Stimulated activated naive CD4-positive, alpha-beta T cell (primary cell): ENCODE measurements at places on chromosomes 1 and 21.

- no peak for DNase-seq
Observed at GRCh38 chr1:169053196-169053595, 53.3 kb upstream of the ATP1B1 start.

DNA sequence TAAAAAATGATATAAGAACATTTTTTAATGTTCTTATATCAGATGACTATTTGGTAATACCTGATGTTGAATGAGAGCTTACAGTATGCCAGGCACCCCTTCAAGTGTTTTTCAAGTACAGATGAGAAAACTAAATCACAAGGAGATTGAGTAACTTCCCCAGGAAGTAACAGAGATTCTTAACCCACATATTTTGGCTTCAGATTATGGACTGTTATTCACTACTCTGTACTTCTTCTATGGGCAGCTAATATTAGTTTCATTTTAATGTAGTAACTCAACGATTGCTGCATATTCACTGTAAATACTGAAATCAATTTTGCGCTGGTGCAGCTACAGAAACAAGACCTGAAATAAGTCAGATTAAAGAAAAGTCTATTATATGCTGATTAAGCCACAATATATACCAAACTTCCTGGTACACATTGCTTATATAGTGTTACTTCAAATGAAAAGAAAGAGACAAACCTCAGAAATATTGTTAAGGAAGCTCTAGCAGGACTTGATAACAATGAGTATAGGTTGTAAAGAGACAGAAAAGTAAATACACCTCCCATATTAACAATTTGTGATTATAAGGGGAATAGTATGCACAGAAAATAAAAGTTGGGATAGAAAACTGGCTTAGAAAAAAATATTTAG lies 19.7 kb downstream of the DPYD start:
- DNase-seq = no peak

GRCh38 chr1:118266436-118266835 lies 81.4 kb upstream of the SPAG17 start:
- no peak for DNase-seq

- no peak for DNase-seq
Observed at GRCh38 chr1:216566641-216567205, 143.5 kb upstream of the USH2A start.

DNA sequence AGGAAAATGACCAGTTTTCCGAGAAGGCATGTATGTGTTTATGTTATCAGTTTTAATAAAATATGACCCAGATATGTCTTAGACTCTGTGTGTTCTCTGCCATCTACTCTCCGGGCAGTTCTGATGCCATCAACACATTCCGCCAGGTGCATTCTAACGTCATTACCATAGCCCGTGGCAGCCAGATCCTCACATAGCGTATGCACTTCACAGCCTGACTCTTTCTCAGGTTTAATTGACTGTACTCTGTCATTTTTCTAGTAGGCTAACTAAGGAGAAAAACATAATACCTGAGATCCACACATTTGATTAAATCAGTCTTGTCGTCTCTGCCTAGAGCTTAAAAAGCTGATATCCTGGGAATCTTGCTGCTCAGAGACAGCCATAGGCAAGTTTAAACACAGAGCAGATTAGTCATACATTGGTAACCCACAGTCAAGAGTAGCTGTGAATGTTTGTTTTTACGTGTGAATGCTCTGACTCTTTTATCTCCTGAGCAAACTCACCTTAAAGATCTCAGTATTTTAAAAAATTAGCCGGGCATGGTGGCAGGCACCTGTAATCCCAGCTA lies 175.9 kb downstream of the GREM2 start:
- no peak for DNase-seq

GRCh38 chr1:41666981-41667631 lies 182.6 kb upstream of the EDN2 start:
- DNase-seq = no peak

DNA sequence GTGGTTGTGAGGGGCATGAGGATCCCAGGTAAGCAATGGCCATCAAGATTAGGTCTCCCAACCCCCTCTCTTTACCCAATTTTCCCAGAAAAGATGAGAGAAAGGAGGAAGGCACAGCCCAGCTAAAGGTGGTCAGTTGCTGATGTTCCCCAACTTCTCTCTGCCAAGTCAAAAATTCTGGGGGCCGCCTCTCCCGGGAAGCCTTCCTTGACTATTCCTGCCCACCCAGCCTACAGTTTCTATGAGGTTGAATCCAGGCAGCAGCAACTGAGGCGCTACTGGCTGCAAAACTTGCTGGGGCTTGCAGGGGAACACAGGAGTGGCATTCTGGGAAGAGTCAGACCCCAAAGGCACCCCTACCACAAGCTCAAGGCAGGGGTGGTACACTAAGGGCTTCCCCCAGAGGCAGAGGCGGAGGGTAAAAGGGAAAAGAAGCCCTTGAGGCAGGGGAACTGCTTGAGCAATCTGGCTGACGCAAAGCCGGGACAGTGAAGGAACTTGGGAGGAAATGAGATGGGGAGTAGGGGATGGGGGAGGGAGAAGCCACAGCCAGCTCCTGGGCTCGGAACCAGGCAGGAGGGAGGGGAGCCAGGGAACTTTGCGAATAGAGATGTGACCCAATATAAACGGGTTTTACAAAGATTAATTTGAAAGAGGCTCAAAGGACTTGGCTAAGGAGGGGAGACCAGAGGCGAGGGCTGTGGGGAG lies 31.2 kb downstream of the SDC3 start:
- no peak for DNase-seq

DNA sequence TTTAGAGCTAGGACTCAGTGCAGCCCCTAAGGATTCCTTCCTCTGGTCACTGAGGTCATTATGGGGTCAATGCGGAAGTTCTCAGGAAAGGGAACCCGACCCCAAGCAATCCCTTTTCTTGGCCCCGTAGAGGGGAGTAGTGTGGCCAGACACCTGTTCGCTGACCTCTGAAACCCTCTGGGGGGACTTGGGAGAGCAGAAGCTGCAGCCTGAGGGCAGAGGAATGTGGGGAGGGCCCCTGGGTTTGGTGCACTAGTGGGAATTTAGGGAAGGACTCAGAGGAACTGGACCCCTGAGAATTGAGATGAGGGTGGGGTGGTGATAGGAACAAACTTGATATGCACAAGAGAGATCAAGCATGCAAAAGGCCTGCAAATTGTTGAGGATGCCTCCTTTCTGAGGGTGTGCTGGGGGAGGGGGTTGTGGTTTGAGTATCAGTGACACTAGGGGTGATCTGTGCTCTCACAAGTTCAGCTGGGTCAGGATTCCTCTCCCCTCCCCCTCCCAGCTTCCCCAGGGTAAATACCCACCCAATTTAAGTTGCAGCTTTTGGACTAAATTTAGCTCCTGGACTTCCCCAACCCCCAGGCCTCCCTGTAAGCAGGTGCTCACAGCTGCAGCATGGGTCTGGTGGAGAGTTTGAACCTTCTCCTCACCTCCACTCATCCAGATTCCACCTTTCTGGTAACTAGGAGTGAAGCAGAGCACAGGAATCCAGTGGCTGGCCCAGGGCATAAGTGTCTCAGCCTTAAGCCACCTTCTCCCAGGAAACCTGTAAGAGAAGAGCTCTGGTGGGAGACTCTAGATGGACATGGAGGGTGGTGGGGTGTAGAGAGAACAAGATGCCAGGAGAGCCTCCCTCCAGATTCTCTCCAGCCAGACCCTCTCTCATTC lies 13.5 kb downstream of the ADAMTSL4 start:
- peak; percentile 70 for DNase-seq

DNA sequence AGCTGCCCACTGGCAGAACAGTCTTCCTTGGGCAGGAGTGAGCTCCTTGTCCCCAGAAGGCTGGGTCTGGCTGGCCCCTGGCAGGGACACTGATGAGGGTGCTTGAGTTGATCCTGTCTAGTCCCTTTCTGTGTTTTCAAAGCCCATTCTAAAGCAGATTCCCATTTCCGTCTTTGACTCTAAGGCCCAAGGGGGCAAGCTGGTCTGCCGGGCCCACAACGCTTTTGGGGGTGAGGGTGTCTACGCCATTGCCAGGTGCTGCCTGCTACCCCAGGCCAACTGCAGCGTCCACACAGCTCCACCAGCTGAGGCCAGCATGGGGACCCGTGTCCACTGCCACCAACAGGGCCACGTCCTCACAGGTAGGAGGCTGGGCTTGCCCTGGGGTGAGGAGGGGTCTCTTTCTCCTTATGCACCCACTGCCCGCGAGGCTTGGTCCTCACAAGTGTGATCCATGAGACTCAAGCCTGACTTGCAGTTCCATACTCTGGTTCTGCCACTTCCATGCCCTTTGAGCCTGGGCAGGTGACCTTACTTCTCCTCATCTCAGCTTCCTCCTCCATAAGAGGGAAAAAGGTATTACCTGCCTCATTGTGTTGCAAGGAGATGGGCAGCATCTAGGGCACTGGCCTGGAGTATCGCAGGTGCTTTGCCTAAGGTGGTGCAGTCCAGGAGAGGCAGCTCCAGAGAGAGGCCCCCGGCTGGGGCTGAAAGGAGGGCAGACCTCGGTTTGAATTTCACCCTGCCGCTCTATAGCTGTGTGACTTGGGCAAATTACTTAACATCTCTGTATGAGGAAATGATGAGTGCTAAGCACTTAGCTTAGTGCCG lies 20.2 kb downstream of the PCSK9 start:
- no peak for DNase-seq

- DNase-seq = no peak
Observed at GRCh38 chr1:109361649-109362048, 36.1 kb downstream of the SORT1 start.

GRCh38 chr1:67191668-67192520 lies 25.6 kb downstream of the IL23R start:
- DNase-seq = no peak

- DNase-seq = peak; percentile 50
Observed at GRCh38 chr1:147640553-147641165, 29.7 kb downstream of the ACP6 start.

- DNase-seq = no peak
Observed at GRCh38 chr1:224116131-224116530, 2.2 kb downstream of the FBXO28 start.

DNA sequence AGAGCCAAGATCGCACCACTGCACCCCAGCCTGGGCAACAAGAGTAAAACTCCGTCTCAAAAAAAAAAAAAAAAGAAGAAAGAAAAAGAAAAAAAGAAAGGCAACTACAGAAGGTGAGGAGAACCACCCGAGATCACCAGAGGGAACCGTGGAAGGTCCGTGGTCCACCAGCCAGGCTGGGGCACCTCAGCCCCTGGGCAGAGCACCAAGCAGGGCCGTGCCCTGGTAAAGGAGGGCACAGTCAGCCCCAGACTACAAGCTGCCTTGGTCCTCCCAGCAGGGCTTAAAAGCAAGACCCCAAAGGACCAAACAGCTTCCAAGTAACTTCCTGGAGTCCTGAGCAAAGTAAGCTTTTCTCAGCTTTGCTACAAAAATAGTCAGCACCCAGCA lies 8.8 kb upstream of the SAMD11 start:
- DNase-seq = no peak

DNA sequence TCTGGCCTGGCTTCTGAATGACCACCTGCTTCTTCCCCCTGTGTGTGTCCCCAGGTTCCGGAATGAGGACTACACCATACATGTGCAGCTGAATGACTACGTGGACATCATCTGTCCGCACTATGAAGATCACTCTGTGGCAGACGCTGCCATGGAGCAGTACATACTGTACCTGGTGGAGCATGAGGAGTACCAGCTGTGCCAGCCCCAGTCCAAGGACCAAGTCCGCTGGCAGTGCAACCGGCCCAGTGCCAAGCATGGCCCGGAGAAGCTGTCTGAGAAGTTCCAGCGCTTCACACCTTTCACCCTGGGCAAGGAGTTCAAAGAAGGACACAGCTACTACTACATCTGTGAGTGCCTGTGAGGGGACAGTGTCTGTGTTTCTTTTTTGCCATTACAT lies 3.6 kb downstream of the EFNA1 start:
- DNase-seq = no peak

DNA sequence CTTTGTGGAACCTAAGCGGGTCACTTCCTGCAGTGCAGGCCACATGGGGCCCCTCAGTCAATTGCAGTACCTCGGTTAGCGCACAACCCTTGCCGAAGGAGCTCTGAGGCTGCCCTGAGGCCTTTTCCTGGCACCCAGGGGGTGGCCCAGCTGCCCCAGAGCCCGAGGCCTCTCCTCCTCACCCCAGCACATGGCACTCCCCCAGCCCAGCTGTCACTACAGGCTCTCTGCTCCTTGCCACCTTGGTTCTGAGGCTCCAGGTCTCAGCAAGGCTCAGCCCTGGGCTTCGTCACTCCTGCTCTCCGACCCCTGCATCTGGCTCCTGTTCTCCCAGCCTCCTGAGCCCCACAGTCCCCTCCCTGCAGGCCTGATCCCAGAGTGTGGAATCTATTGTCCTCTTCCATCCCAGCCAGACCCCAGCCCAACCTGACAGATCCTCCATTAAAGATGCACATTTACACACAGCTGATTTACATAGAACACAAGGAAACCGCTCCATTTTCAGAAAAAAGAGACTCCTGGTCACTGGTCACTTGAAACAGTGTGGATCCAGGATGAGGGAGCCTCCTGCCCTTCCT lies 192.8 kb upstream of the POU3F1 start:
- DNase-seq = no peak

DNA sequence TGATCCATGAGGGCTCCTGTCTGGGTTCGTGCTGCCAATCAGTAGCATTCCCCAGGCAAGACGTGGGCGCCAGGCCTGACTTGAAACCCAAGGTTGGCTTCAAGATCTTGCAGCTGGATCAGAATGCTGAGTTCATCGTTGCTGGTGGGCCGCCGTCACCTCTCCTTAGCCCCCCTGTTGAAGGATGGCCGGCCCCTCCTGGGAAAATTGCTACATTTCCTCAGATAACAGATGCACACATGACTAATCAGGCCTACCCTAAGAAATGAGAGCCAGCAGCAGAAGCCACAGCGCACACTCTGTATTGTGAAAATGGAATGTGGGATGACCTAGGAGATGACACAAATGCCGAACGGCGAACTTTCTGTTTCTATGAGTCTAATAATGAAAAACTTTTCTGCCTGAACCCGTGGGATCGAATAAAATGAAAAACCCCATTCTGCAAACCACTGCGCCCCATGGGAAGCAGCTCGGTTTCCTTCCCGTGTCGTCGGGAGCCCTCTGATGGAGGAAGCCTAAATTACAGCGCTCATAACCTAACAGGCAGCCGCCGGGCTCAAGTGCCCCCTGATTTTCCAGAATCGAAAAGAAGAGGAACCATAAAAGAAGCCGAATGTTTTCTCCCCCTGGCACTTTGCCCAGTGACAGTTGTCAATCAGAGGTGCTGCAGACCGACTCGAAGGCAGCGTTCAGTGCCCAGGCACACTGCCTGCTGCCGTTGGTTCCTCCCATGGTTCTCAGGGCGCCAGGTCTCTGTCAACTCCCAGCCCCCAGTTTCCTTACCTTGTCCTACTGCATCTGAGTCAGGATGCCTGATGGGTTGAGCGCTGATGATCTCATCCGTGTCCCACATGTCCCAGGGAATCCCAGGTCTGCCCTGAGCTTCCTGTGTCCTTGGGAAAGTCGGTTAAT lies 38.2 kb upstream of the H6PD start:
- no peak for DNase-seq

GRCh38 chr1:227994632-227995300 lies 12.0 kb upstream of the WNT3A start:
- no peak for DNase-seq

- no peak for DNase-seq
Observed at GRCh38 chr1:33111965-33112364, 31.0 kb downstream of the AZIN2 start.

DNA sequence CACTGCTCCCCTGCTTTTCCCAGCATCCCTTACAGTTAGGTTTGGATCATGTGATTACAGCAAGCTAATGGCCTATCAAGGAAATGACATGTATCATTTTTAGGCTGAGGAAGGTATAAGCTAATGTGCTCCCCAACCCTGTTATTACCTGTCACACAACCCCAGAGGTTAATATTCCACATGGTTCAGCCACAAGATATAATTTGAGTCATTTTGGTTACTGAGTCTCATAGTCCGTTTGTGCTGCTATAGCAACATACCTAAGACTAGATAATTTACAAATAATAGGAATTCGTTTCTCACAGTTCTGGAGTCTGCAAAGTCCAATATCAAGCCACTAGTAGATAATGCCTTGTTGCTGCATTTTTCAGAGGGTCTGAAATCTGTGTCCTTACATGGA lies 29.1 kb upstream of the SLC16A1 start:
- no peak for DNase-seq
